Posterior vena cava (tissue), 2 donors: ENCODE measurements at places on chromosomes 5 and 9.

- no peak for DNase-seq
Observed at GRCh38 chr9:25603106-25603505, 75.1 kb downstream of the TUSC1 start.

DNA sequence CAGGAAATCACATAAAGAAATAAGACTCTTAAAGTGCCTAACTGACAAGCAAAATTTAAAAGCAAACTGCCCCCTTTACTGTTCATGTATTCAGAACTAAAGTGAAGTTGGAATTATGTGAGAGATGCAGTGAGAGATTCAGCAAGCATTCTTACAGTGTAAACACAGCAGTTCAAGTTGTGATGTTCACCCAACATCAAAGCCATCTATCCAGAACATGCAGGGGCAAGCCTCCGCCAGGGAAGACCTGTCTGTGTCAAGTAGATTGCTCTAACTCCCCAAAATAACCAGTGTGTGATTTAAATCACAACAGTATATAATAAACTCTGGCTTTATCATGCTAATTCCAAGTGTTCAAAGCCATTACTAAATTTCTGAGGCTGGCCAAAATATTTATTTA is 233.3 kb downstream of the BNC2 start:
- no peak for DNase-seq

DNA sequence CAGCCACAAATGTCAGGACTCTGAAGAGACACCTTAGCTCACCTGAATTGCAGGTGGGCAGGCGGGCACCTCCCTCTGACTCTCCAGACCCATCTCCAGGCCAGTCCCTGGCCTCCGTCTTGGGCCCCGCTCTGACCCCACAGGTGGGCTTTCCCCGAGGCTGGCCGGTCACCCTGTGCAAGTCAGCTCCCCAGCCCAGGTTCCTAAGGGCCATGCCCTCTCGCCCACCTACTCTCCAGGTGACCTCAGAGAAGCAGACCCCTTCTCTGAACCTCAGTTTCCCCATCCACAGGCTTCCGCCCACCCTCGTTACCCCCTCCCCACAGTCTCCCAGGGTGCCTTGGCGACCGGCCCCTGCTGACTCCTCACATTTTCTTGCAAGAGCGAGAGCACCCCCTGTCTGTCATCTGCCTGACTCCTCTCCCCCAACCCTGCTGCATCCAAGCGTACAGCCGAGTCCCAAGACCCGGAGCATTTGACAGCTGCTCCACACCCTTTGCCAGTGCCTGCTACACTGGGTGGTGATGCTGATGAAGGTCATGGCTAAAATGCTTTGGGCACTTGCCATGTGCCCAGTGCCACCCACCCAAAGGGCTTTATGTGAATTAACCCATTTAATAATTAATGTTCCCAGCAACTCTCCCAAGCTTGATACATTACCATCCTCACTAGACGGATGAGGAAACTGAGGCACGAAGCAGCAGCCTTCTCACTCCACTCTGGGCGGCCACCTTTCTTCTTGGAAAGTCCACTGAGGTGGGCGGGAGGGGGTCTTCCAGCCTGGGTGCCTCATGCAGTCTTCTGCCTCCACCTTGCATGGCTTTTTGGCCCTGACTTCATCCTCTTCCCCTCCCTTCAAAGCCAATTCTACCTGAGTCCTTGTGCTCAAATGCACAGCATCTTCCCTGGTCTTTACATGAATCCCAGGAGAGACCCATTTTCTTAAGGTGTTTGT is 51.1 kb upstream of the ORM1 start:
- DNase-seq: peak; percentile 85

GRCh38 chr5:160800375-160801275 is 51.4 kb downstream of the ATP10B start:
- no peak for DNase-seq

DNA sequence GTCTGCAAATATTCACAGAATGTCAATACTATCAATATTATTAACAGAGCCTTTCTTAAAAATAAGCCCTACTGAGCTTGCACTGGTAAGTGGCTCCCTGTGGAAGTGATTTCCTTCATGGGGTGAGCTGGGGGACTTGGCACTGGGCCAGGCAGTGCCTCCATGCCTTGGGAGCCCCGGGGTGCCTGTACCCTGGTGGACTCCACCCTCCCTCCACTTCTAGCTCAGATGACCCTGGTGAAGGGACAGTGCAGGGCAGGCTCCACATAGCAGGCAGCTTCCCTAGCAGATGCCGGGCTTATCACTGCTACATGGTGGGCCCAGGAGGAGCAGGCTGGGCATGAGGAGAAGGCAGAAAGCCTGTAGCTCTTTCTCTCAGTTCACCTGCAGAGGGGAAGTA is 119.2 kb downstream of the DCP2 start:
- DNase-seq: no peak

DNA sequence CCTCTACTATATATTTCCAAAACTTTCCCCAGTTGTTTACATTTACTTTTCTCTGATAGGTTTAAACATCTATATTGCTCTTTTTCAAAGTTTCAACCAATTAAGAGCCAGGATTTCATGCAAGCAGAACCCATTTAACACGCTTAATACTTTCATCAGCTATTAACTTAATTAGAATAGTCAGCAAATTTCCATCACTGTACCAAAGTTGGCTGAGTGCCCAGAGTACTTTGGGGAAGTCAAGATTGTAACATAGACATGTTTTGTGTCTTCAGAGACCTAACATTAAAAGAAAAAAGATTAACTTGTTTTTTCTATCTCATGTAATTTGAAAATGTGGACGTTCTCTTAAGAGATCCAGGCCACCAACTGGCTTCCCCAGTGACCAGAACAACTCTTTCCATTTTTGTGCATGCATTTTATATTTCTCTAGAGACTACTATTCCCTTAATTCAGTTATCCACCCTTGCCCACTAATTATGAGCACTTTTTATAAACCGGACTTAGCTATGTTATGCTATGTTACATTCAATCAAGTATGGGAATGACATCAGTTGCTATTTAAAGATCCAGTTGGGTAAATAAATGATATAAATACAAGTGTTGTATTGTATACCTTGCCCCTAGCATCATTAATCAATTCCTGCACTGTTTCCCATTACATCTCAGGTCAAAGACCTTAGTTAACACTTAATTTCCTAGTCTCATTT is 478.1 kb upstream of the NMUR2 start:
- DNase-seq: no peak

DNA sequence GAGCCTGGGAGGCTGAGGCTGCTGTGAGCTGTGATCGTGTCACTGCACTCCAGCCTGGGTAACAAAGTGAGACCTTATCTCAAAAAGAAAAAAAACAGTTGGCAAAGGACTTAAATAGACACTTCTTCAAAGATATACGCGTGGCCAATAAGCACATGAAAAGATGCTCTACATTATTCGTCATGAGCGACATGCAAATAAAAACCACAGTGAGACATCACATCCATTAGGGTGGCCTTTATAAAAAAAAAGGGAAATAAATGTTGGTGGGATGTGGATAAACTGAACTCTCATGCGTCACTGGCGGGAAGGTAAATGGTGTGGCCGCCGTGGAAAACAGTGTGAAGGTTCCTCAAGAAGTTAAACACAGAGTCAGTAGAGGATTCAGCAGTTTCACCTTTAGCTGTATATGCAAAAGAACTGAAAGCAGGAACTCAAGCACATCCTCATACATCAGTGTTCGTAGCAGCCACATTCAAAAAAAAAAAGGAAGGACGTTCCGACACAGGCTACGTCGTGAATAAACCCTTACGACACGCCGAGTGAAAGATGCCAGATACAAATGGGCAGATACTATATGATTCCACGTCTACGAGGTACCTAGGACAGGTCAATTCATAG is 24.5 kb upstream of the NRARP start:
- DNase-seq: peak; percentile 28

GRCh38 chr9:108620767-108621166 is 235.0 kb downstream of the ACTL7B start:
- no peak for DNase-seq

GRCh38 chr5:124771761-124772160 is 25.3 kb upstream of the ZNF608 start:
- DNase-seq: no peak

DNA sequence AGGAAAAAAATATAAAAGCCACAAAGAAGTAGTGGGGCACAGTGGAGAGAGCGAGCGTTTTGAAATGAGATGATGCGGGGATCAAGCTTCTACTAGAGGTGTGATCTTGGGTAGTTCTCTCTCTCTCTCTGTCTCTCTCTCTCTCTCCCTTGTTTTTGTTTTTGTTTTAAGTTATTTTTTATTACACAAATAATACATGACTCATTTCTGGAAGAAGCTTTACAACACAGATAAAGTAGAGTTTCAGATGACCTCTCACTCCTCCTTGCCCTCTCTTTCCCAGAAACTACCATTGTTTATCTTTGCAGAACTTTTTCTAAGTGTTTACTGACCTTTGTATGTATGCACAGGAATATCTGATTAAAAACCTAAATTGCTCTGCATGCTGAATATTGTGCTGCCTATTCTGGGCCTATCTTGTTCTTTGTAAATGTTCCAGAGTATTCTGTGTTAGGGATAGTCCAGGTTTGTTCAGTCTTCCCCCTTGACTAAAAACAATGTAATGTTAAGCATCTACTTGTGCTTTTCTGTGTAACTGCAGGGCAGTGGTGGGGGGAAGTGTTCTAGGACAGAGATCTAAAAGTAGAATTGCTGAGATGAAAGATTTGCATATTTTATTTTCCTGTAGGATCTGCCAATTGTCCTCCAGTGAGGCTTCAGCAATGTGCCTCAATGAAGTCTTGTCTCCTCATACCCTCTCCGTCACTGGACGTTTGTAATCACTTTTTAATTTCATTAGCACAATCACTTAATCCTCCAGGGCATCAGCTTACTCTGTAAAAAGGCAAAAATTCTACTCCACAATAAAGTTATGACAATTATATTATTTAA is 52.0 kb downstream of the FYB1 start:
- DNase-seq: no peak

DNA sequence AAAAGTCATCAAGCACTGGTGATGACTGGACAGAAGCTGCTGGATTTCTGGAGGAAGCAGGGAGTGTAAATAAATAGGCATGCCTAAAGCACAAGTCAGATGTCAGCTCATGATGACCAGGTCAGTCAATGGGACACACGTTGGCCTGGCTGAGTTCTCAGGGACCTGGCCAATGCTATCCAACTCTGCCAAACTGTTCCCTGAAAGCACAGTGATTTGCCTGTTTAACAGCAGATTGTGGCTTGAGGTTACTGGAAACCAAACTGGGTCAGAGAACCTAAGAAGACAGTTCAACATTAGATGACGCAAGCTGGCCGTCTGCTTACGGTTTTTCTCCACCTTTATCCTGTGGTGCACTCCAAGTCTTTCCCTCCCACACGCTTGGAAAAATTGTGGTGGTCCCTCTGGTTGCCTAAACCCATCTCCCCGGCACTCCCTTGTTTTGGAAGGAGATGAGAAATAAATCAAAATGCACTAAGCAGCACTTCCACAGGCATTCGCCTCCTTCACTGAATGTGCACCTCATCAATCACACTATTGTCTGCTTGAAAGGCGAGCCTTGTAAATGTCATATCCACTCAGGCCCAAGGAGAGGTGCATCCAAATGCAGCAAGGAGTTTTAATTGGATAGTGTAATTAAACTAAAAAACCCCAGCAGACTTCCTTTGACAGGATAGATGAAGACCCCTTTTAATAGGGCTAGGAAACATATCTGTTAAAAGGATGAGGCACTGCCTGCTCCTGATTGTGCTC is 199.4 kb downstream of the GAPVD1 start:
- no peak for DNase-seq

DNA sequence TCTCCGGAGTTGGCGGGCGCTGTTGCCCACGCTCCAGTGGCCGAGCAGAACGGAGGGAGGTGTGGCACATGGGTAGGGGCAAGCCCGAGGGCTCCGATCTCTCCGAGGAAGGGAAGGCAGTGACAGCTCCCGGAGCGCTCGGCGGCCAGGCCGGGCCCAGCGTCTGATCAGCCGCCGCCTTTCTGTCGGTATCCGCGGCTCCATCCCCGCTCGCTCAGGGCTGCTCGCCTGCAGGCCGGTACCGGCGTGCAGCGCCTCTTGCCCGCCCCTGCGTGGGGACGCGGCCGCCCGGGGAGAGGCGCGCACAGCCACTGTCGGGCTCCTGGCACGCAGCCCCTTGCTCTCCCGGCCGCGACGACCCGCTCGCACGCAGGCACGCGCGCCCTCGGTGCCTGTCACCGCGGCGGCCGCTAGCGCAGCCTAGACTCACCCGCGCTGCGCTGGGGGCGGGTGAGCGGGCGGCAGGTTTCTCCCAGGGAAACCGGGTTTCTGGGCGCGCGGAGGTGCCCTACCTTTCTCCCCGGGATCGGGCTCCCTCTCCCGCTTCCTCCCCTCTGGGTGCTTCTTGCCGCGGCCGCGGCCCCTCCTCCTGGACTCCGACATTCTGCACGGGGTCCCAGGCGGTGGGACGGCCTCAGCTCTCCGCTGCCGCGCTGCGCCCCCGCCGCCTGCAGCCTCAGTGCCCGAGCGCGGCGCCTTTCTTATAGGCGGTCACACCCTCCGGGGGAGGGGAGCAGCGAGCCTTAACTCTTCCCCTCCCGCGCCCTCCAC is 108.4 kb downstream of the PSD2 start:
- no peak for DNase-seq

- no peak for DNase-seq
Observed at GRCh38 chr5:145976431-145977155, 40.2 kb downstream of the SH3RF2 start.

GRCh38 chr5:14436801-14437542 is 144.6 kb upstream of the OTULINL start:
- no peak for DNase-seq

DNA sequence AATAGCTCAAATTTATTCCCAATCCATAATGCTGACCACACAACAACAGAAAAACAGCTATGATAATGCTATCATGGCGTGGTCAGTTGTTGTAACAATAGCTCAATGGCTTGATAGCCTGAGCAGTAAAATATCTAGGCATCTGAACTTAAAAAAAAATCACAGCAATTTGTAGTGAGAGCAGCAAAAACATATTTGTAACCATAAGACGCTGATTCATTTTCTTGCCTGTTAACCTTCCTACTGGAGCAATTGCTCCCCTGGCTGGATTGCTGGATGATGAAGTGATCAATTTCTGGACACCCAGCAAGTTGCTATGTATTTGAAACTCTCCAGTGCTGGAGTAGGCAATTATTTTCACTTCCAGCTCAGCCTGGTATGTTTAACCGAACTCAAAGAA is 115.1 kb downstream of the PCSK1 start:
- DNase-seq: no peak

GRCh38 chr9:88090151-88090581 is 48.1 kb downstream of the SPATA31C2 start:
- no peak for DNase-seq

- DNase-seq: no peak
Observed at GRCh38 chr5:149948993-149949392, 4.4 kb upstream of the PDE6A start.

DNA sequence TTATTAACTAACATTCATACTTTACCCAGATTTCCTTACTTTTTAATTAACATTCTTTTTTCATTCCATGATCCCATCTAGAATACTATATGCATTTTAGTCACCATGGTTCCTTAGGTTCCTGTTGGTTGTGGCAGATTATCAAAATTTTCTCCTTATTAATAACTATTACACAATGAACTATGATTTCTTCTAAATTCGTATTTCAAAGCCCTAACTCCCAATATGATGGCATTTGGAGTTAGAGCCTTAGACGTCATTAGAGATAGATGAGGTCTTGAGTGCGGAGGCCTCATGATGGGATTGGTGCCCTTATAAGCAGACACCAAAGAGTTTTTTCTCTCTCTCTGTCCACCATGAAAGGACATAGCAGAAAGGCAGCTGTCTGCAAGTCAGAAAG is 485.4 kb downstream of the TLR4 start:
- no peak for DNase-seq
